ENCODE measurements at places on chromosomes 1 and 21. TPM values are rescaled to one million over a fixed set of nuclear protein-coding genes. Genes with fewer than 3 reads are reported as not detected.

Gene TDRKH
- 3.4 TPM for total RNA-seq

DNA sequence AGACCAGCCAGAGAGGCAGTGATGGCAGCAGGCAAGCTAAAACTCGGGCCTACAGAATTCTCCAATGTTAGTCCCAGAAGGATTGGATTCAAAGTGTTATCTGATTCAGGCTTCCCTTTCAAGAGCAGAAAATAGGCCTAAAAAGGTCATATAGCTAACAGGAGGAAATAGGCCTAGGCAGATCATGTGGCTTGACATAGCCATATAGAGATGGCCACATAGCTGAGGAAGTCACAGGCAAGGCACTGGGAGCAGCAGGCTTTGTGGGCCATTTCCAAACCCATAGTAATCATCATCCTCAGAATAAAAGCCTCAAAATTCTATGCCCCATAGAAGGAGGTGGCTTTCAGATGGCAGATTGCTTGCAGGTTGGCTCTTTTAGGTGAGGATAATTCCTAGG is 29.0 kb upstream of the LMO4 start:
- no peak overlapping the region for H3K27ac ChIP-seq
- DNase-seq: no peak

- no peaks in the 10 kb centered on the region for H3K4me1 ChIP-seq
- DNase-seq: no peak
- no peaks in the 10 kb centered on the region for H3K27me3 ChIP-seq
- H3K36me3 ChIP-seq: no peaks in the 10 kb centered on the region
- no peak overlapping the region for H3K27ac ChIP-seq
Observed at GRCh38 chr1:66413838-66414175, 120.1 kb upstream of the SGIP1 start.

- no peak for DNase-seq
- H3K27ac ChIP-seq: peak overlapping the region; percentile 93
- H3K27me3 ChIP-seq: no peaks in the 10 kb centered on the region
- no peaks in the 10 kb centered on the region for H3K4me1 ChIP-seq
- H3K4me3 ChIP-seq: no peak overlapping the region
Observed at GRCh38 chr21:29078869-29079767, 5.7 kb upstream of the CCT8 start.

All from heart right ventricle (tissue), 16 donors.